ENCODE measurements at places on chromosomes 7 and 10.

DNA sequence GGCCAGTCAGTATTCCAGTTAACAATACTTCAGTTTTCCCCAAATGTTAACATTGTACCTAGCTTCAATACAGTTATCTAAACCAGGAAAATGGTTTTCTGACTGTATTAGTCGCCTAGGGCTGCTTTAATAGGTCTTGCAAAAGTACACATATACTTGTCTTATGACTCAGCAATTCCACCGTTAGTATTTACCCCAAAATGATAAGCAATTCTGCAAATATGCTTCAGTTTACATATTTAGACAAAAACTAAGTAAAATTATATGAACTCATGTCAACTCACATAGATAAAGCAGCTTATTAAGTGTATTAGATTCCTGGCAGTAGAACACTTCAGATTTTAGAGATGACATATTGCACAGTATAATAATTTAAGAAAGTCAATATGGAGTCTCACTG, 363.3 kb downstream of the ARL4A start:
- no peak for DNase-seq

DNA sequence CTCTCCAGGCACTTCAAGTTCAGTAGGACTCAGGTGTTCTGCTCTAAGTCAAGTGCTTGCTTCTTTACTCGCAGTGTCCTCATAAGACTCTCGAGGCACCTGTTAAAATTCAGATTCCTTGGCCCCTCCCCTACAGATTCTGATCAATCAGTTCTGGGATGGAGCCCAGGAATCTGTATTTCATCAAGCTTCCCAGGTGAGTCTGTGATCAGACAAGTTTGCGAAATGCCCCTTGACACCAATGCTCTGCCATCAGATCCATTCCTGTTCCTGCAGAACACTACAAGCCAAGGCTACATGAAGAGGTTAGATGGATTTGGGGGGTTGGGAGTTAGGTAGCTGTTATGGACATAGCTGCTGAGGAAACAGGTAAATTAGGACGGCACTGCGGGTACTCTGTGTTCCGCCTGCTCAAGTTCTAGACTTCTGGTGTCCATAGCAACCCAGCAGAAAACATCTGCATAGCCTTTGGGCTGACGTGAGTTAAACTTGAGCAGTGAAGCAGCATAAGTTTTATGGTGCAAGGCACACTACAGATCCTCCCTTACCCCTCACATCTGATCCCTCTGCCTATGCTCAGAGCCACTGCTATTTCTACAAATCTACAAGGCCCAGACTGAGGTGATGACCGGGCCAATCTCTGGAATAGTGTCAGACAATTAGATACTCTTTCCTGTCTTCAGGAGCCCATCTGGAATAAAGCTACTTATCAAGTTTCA, 6.8 kb upstream of the NCOA4 start:
- DNase-seq, result no peak

- DNase-seq, result no peak
Observed at GRCh38 chr7:47404010-47404409, 177.9 kb downstream of the TNS3 start.

DNA sequence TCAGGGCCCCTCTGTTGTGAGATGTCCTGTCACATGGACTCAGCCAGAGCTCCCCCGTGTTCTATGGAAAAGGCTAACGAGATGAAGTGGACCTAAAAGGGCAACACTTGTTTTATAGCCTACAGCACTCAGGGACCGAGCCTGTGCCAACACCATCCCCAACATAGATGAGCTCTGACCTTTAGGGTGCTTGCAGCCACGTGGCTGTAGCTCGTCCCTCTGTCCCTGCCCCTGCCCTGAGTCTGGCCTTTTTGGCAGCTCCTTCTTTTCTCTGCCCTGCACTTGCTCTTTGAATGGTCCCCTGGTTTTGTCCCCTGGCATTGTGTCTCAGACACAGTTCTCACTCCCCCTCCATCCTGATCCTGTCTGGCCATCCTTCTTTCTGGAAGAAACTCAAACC, 81.2 kb upstream of the GDF10 start:
- DNase-seq, result no peak

GRCh38 chr10:75210282-75211006, at the start of gene VDAC2:
Gene VDAC2, plus strand, starts transcription at chr10:75210796. Its CDS starts 363 bp downstream, at chr10:75211159.
- DNase-seq, result peak; percentile 90

GRCh38 chr10:14621037-14621436, 153.7 kb downstream of the FAM107B start:
- no peak for DNase-seq

GRCh38 chr7:21191321-21192073, 236.4 kb upstream of the SP4 start:
- DNase-seq, result peak; percentile 11

DNA sequence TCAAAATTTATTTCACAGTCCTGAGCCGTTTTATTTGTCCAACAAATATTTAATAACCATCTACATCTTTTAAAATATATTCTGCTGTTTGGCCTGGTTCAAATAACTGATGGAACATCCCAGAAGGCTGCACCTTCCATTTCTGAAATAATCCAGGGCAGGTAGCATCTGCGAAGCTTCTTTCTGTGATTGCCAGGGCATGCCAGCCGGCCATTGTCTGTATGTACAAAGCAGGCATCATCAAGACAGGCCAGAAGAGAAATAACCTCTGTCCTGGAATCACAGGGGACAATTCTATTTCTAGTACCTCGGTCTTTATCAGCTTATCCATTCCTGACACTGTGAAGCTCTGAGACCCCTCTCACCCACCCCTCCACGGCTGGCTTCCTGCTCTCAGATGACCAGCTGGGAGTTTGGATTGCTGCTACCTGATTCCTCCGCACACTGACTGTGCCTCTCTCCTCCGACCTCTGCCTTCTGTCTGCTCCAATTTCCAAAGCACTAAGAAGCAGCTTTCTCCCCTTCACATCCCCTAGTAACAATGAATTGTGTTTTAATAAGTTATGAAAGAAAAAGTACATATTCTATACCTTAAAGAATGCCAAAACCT, 8.0 kb downstream of the DGKI start:
- no peak for DNase-seq

DNA sequence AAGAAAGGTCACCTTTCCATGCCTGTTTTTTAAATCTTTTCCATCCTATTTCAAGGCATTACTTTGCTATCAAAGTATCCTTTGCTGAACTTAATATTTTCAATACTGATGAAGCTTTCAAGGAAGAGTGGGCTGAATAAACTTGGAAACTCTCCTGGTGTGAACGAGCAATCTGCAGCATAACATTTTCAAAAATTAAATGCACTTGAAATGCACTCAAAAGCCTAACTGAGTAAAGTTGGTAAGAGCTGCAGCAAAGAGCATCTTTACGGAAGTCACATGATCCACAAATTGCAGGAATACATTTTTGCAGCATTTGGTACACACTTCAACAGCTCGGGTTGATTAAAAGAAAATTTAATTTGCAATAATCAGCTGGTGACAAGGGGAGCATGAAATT, 367.3 kb downstream of the PHTF2 start:
- no peak for DNase-seq

DNA sequence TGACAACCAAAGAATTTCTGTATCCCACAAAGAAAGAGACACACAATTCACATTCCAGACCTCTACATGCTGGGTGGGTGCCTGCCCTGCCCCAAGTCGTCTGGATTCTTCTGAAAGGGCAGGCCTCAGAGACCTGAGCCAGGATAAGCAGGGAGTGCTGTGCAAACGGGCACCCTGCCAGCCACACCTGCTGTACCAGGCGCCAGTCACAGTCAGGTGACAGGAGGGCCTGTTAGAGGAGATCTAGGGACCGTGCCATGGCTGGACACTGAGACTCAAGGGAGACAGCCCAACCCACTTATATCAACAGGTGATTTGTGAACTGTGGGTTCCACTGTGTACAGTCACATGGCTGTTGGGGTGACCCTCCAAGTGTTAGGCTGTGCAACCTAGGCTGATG, 103.1 kb upstream of the AFAP1L2 start:
- DNase-seq, result peak; percentile 72

- no peak for DNase-seq
Observed at GRCh38 chr10:75755528-75755927, 324.1 kb downstream of the LRMDA start.

DNA sequence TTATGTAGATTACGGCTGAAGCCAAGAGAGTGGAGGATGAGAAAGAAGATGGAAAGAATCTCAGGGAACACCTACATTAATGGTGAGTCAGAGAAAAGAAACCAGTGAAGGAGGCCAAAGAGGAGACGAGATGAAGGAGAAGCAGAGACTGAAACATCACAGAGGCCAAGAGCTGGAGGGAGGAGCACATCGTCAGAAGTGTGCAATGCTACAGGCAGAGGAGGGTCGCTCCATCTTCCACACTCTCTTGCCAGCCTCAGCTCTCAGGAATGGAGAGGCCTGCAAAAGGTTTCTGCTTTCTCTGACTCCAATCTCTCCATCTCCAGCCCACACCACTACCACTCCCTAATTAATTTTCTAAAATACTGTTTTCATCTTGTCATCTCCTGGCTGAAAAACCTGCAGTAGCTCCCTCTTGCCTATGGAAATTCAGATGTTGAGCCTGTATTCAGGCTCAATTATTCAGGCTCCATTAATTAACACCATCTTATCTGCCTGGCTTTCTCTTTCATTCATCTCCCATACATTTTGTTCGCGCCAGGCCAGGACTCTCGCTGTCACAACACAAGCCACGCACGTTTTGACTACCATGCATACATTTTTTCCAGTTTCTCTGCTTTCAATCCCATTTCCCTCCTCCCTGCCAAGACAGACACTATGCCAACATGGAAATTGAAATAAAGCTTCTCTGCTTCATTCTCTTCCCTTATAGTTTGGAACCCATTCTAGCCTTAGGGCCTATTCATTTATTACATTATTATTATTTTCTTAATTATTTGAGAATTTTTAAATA, 165.8 kb downstream of the INHBA start:
- no peak for DNase-seq

DNA sequence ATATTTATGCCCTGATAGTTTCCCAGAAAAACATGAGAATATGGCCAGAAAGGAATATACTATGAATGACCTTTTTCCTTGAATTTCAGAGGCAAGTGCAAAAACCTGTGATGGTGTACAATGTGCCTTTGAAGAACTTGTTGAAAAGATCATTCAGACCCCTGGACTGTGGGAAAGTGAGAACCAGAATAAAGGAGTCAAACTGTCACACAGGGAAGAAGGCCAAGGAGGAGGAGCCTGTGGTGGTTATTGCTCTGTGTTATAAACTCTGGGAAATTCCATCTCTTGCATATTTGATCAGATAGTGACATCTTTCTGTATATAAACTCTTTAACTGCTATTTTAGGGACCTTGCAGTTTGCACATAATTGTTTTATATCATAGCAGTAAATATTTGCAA, 33.7 kb downstream of the RAB18 start:
- DNase-seq, result no peak

DNA sequence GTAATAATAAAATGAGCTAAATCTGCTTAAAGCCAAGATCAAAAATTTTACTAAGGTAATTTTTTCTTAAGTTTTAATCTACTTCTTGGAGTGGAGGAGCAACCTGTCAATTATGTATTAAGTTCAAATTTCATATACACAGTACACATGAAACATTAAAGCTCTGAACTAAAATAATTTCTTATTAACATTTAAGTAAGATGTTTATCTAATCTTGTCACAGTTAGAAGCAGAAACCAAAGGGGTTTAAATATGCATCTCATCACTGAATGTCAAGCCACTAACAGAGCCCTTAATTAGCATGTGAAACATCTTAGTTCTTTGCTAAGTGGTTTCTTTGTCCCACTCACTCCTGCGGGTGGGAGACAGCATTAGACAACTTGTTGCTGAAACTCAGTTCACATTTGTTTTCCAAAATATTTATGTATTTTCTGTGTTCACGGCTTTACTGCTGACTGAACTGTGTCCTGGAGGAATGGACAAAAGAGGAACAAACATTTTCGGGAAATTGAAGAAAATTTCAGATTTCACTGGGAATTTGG, 130.9 kb upstream of the MBL2 start:
- no peak for DNase-seq

DNA sequence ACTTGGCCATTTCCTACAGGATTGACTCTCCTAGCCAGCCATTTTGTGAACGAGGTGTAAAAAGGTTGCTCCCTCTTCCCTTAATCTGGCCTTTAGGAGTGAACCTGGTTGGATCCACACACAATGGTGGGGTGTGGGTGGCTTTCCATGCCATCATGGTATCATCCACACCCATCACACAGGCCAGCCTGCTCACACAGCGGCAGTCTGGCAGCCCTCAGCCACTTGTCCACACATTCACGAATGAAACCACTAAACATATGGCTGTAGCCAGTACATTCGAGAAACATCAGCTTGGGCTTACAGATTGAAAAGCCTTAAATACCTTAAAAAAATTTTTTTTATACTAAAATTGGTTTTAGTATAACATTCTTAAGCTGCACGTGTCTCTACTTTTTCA, 31.9 kb downstream of the NEUROD6 start:
- DNase-seq, result no peak

DNA sequence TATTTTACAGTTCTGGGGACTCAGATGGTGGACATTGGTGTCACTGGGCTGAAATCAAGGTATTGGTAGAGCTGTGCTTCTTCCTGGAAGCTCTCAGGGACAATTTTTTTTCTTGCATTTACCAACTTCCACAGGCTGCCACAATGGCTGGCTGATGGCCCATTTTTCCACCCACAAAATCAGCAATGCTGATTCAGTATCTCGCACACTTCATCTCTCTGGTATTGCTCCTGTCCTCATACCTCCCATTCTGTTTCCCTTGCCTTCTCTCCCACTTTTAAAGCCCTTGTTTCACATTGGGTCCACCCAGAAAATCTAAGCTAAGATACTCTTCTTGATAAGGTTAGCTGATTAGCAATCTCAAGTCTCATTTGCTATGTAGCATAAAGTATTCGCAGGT, 530.9 kb upstream of the POM121L12 start:
- DNase-seq, result no peak

- DNase-seq, result no peak
Observed at GRCh38 chr10:7950981-7951847, 103.3 kb upstream of the GATA3 start.

DNA sequence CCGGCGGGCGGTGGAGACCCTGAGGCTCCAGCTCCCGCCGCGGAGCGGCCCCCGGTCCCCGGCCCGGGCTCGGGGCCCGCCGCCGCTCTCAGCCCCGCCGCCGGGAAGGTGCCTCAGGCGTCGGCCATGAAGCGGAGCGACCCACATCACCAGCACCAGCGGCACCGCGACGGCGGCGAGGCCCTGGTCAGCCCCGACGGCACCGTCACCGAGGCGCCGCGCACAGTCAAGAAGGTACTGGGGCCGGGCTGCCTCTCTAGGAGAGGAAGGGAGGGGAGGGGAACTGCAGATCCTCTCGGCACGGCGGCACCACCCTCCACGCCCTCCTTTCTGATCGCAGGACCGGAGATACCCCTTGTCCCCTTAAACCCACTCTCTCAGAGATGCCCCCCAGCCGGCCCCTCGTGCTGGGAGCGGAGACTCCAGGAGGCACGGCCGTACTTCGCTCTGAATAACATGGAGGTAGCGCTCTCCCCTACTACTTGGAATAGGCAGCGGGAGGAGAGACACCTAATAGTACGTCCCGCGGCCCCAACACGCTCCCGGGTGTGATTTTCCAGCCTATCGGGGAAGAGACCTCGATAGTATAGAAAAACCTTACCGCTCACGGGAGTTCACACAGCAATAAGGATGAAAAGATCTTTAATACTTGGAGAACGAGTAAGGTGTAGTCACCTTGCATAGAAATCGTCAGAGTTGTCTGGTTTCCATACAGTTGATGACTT, 538 bp downstream of the AHCYL2 start:
- peak; percentile 58 for DNase-seq

- no peak for DNase-seq
Observed at GRCh38 chr7:144982133-144982532, 146.3 kb upstream of the TPK1 start.

Data from kidney tubule cell (primary cell).